ENCODE measurements at places on chromosomes 1 and 21. TPM values are rescaled to one million over a fixed set of nuclear protein-coding genes. Genes with fewer than 3 reads are reported as not detected.

The SIM2 gene
- 0.12 TPM for total RNA-seq

The CYP4A22 gene
- total RNA-seq, result not detected

The HCRTR1 gene
- not detected for total RNA-seq

The GJC2 gene
- total RNA-seq, result 0.69 TPM

The CNIH3 gene
- total RNA-seq, result 1.1 TPM

The DNALI1 gene
- total RNA-seq, result not detected

The TP73 gene
- total RNA-seq, result 1.3 TPM

The CADM3 gene
- not detected for total RNA-seq

The CR1L gene
- not detected for total RNA-seq

The ALPL gene
- total RNA-seq, result not detected

The CBR3 gene
- total RNA-seq, result 17.2 TPM

The SPATA21 gene
- not detected for total RNA-seq

The OSCP1 gene
- total RNA-seq, result 0.92 TPM

The NBL1 gene
- 51.7 TPM for total RNA-seq

The FCER1A gene
- not detected for total RNA-seq

The TNN gene
- not detected for total RNA-seq

The ACTA1 gene
- not detected for total RNA-seq

The TIE1 gene
- 0.23 TPM for total RNA-seq

The DCDC2B gene
- total RNA-seq, result not detected

The SHISA4 gene
- total RNA-seq, result 0.38 TPM

The HSD11B1 gene
- 15.1 TPM for total RNA-seq

The FNBP1L gene
- total RNA-seq, result 0.14 TPM

The EDN2 gene
- total RNA-seq, result not detected

The TMEM82 gene
- not detected for total RNA-seq

The BNIPL gene
- total RNA-seq, result 0.85 TPM

The AADACL4 gene
- total RNA-seq, result not detected

The PKP1 gene
- total RNA-seq, result not detected

The MFSD2A gene
- 47.0 TPM for total RNA-seq

The BARHL2 gene
- total RNA-seq, result not detected

The NTRK1 gene
- 54.3 TPM for total RNA-seq

The CELSR2 gene
- 4.1 TPM for total RNA-seq

The BGLAP gene
- total RNA-seq, result 1.9 TPM

The OR2T34 gene
- total RNA-seq, result not detected

The OPTC gene
- total RNA-seq, result not detected

The YTHDF2 gene
- 90.8 TPM for total RNA-seq

The FAM167B gene
- total RNA-seq, result 0.57 TPM

The CLDN19 gene
- not detected for total RNA-seq

The C4BPB gene
- total RNA-seq, result 0.43 TPM

The TEX38 gene
- total RNA-seq, result not detected

The ALX3 gene
- total RNA-seq, result not detected

The ADORA3 gene
- total RNA-seq, result not detected

The FMO4 gene
- 1.8 TPM for total RNA-seq

The CFAP107 gene
- total RNA-seq, result not detected

The PTAFR gene
- total RNA-seq, result 0.40 TPM

Data from activated CD4-positive, alpha-beta T cell treated with anti-CD3 and anti-CD28 coated beads, Interleukin-2, amount 10 ng/mL, durations not matched to agents 24 days and 14 days (primary cell).